ENCODE measurements at places on chromosomes 13 and 19.

DNA sequence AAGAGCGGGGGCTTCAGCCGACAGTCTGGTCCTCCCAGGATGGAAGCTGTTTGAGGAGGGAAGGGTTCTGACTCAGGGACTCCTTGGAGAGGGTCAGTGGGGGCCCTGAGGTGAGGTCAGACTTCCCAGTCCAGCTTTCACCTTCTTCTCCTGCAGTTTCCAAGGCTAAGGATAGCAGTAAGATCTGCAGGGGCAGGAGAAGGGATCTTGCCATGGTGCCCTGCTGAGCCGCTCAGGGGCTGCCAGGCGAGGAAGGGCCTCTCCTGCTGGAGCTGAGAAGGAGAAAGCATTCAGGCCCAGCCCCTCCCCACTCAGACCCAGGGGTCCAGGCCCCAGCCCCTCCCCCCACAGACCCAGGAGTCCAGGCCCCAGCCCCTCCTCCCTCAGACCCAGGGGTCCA lies 1.5 kb downstream of the KLK7 start:
- no peak for DNase-seq

DNA sequence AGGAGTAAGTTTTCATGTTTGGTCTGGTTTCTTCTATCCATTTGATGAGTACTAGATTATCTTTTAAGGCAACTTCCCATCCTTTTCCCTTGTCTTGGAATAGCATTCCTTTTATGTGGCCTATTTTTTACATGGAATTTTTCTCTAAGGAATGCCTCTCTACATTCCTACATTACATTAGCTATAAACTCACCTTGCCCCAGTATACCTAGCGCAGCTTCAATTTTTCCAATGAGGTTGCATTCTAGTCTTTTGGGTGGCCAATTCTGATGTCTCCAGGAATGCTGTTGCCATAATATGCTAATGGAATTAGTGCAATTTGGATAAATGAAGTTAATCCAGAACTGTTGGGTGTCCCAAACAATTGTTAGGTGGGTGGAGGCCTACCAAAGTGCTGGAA lies 33.8 kb downstream of the KBTBD6 start:
- no peak for DNase-seq

DNA sequence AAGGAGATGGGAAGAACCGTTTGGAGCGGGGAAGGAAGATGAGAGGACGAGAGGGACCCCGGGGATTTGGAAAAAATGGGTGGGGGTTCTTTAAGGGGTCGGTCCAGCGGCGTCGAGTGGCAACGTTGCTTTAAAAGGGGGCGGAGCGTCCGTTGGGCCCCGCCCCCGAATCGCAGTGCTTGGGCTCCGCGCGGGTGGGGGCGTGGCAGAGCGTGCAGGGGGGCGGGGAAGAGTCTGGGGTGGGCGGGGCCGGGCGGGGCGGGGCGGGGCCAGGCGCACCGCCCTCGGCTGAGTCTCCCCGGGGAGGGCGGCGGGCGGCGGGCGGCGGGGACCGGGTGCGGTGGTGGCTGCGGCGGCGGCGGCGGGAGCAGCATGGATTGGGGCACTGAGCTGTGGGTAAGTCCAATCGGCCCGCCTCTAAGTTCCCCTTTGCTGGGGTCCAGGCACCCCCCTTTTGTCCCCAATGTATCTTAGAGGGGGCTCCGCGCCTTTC lies at the start of gene TRIP10:
Gene TRIP10, plus strand, starts transcription at position 291 of the 493 bp plus-strand sequence. Its CDS starts 82 bp downstream, at position 373.
- peak; percentile 91 for DNase-seq

DNA sequence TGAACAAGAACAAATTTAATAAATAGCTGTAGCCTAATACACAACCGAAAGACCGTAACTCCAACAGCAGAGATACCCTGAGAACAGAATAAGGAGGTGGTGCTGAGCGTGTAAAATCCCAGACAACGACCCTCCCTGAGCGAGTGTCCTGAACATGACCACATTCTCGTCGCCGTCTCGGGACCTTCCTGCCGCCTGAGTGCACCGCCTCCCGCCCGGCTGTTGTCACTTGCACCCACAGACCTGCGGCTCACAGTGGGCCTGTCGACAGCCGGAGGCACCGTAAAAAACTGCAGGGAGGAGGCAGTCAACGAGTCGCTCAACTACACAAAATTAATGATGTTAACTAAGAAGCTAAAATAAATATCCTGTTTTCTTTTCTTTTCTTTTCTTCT lies 35.8 kb upstream of the GRTP1 start:
- DNase-seq: no peak

- no peak for DNase-seq
These were observed 23.8 kb upstream of the CBY2 start for GRCh38 chr13:45678282-45678681.

DNA sequence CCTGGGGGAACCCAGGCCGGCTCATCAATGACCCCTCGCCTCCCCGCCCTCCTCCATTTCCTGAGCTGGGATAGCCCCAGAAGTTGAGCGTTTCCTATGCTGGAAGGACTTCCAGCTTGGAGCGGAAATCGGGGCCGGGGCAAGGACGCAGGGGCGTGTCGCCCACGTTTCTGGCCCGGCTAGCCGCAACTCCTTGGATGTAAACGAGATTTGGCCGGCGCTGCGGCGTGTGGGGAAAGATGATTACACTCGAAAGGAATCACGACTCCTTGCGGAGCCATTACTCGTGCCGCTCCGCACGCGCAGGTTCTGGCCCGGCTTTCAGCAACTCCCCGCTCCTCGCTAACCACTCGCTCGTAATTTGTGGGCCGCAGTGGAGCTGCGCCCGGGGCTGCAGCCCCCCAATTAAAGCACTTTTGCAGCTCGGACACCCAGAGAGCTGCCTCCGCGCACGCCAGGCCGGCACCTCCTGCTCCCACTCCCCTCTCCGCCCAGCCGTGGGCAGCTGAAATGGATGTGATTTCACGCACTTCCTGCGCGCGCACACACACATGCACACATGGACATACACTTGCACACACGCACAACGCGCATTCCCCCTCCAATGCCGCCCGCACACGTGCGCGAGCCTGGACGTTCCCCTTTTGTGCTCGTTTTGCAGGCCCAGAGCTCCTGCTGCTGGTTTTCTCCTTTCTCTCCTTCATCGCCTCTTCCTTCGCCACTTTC lies 15.7 kb downstream of the ZIC5 start:
- DNase-seq: no peak

- DNase-seq: no peak
These were observed 6.3 kb upstream of the DNAAF3 start for GRCh38 chr19:55172741-55173140.

- DNase-seq: no peak
These were observed 11.8 kb downstream of the ANO8 start for GRCh38 chr19:17322854-17323253.

- no peak for DNase-seq
These were observed 15.7 kb downstream of the STK11 start for GRCh38 chr19:1220976-1221903.

GRCh38 chr19:42105368-42105767 lies 26.9 kb downstream of the POU2F2 start:
- no peak for DNase-seq

GRCh38 chr13:50979187-50979586 lies 69.6 kb downstream of the RNASEH2B start:
- no peak for DNase-seq

GRCh38 chr19:18436671-18437490 lies 1.1 kb downstream of the ISYNA1 start:
- peak; percentile 94 for DNase-seq

DNA sequence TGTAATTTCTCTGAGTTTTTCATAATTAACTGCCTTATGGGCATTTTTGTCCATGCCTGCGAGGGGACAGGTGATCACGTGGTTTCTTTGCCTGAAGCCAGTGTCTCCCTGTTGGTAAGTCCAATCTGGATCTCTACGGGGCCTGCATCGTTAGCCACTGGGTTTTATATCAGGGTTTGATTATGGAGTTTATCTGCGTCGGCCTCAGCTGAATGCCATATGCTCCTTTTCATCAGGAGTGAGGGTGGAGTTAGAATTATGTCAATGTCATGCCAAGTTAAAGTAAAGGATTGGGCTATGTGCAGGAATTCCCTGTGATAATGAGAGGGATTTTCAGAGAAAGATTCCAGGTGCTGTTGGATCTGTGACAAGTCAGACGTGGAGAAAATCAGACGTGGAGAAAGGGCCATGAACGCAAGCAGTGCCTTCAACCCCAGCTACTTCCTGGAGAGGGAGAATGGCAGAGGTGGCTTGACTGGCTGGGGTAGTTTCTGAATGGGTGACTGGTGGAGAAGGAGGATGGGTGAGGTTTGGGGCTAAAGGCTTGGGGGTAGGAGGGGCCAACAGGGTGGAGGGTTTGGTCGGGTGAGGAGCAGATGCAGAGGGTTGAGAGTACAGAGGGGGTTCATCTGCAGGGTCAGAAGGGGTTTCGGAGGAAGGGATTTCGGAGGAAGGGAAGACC lies 24.3 kb downstream of the TMEM255B start:
- no peak for DNase-seq

DNA sequence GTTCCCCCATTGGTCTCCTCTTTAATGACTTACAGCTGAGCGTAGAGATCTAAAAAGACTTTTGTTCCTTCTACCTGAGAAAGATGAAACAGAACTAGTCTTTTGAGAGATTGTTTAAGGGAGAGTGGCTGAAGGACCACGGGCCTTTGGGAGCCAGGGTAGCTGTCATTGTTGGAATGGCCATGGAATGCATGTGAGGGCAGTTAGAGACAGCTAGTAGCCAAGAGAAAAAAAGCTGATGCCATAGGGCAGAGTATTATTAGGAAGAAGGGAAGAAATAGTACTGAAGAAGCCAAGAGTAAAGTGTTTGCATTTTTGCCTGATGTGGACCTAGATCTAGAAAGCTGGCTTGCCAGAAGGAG lies 5.6 kb downstream of the ZNF507 start:
- no peak for DNase-seq
